ENCODE measurements at places on chromosomes 4 and X. TPM values are rescaled to one million over a fixed set of nuclear protein-coding genes. Genes with fewer than 3 reads are reported as not detected.

GRCh38 chr4:36325499-36325898 lies 44.1 kb downstream of the DTHD1 start:
- DNase-seq = no peak

- no peak for DNase-seq
Measured at GRCh38 chrX:137969191-137969590, 403.3 kb downstream of the ZIC3 start.

The FGFBP1 gene
- total RNA-seq = 0.16 TPM

DNA sequence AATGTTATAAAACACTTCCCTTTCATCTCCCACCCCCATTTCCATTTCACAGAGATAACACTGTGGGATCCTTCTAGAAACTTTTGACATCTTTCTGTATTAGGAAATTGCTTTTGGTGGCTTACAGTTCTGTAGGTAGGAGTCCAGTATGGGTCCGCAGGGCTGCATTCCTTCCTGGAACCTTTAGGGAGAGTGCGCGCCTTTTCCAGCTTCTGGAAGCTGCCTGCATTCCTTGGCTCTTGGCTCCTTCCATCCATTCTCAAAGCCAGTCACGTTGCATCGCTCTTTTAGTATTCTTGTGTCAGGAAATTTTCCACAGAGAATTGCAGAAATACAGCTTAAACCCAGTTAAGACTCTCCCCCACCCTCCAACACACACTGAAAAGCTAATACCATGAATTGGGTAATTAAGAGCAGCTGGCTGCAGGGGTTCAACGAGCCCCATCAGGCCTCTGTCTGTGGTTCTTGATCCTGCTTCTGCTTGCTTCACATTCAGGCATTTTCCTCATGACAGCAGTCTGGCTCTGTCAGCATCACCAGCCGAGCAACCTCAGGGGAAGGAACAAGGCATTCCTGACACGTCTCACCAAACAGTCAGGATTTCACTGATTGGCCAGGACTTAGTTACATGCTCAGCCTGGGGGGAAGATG lies 48.8 kb downstream of the SEPTIN11 start:
- no peak for DNase-seq

DNA sequence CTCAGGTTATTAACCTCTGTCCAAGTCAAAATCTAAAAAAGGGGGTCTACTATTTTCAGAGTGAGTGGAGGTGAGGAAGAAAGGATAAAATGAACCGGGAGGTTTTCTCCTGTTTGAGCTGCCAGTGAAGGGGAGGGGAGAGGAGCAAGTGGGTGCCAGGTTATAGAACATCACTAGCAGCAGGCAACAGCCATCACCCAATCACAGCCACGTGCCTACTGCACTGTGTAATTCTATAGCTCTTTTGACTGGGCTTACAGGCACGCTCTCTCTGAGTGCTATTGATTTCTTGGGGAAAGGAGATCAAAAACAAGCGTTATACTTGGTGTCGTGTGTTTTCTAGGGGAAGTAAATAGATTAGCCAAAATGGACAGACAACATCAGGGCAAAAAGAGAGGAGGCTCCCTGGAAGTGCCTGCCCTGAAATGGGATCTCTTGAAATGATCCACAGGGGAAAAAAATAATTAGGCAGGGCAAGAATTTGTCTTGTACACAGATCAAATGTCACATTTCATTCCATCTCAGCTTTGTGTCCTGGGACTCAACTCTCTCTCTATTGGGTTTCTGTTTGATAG lies 300.5 kb upstream of the LCORL start:
- no peak for DNase-seq

DNA sequence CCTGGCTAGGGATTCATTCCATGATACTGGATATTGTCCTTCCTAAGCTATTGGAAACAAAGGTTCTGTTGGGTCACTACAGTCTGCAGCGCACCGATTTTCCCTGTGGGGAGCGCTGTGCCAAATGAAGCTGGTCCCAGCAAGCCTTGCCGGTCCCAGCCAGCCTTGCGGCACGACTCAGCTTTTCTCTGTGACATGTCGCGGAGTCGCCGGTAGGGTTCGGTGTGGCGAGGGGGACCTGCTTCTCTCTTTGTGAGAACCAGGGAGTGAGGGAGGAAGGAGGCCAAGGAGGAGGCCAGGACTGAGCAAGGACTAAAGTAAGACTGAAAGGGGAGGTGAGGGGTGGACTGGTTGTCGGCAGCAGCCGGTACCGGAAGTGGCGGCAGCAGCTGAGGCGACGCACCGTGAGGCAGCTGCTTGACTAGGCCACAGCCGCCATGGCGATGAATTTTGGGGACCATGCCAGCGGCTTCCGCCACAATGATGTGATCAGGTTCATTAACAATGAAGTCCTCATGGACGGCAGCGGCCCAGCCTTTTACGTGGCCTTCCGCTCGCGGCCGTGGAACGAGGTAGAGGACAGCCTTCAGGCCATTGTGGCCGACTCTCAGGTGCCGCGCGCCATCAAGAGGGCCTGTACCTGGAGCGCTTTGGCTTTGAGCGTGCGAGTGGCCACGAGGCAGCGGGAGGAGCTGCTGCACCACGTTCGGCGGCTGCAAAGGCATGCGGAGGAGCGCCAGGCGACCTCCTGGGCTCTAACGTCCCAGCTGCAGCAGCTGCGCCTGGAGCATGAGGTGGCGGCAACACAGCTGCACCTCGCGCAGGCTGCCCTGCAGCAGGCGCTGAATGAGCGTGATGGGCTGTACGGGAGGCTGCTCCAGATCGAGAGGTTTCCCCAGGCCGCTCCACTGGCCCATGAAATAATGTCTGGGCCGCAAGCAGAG lies at the start of gene TEX13D:
Gene TEX13D, plus strand, starts transcription at position 180 of the 944 bp plus-strand sequence. Its CDS starts 258 bp downstream, at position 438.
- DNase-seq = no peak

GRCh38 chr4:67550857-67551256 lies 5.6 kb upstream of the CENPC start:
- DNase-seq = no peak

GRCh38 chr4:110032603-110033002 lies 119.9 kb downstream of the EGF start:
- DNase-seq = peak; percentile 25

GRCh38 chr4:24042094-24042493 lies 152.2 kb upstream of the PPARGC1A start:
- DNase-seq = no peak

GRCh38 chrX:63327788-63328187 lies 23.3 kb downstream of the SPIN4 start:
- DNase-seq = no peak

- no peak for DNase-seq
Measured at GRCh38 chr4:75251547-75251946, 262.7 kb downstream of the RCHY1 start.

DNA sequence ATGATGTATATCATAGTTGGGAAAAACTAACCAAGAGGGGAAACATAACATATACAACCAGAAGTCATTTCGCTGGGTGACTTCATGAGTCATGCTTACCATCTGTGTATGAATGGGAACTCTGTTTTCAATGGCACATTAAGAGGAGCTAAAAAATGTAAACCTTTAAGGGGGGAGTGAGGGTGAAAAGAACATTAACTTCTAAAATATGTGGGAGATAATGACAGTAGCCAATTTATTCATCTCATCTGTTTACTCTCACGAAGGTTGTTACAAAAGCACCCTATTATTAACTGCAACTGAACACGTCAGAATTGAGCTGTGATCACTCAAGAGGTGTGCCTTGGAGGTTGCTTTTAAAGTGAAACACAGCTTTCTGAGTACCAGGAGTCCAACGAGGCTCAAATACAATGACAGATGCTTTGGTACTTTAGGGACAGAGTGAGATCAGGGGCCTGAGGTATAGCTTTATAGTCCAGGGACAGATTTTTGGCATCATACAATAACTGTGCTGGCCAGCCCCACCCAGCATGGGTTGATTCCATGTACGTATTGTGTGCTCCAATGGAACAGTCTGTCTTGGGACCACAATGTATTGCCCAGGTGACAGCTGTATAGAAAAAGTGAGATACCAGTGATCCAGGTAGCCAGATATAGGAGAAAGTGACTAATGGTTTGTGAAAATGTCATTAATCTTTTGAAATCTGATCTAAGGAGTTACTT lies 107.3 kb downstream of the AMMECR1 start:
- peak; percentile 60 for DNase-seq

- DNase-seq = no peak
Measured at GRCh38 chr4:16360694-16361262, 134.5 kb upstream of the TAPT1 start.

DNA sequence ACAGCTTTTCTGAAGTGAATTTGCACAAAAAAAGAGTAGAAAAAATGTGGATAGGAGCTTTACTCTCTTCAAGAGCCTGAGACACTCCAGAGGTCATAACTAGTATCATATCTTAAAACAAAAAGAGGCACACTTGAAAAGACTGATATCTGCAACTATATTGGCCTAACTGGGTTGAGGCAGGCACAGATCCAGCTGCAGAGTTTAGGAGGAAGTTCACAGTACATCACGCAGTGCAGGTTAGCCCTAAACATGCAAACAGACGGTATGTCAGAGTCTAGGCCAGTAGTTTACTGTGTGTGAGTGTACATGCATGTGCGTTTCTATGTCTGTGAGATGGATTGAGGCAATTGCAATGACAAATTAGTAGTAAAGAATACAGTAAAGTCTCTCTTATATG lies 24.2 kb upstream of the CT47A1 start:
- DNase-seq = no peak

The HHIP gene
- total RNA-seq = 0.16 TPM

The ENPP6 gene
- not detected for total RNA-seq

The CAPN6 gene
- 1.0 TPM for total RNA-seq

- DNase-seq = no peak
Measured at GRCh38 chr4:159779716-159780115, 676.8 kb downstream of the RAPGEF2 start.

DNA sequence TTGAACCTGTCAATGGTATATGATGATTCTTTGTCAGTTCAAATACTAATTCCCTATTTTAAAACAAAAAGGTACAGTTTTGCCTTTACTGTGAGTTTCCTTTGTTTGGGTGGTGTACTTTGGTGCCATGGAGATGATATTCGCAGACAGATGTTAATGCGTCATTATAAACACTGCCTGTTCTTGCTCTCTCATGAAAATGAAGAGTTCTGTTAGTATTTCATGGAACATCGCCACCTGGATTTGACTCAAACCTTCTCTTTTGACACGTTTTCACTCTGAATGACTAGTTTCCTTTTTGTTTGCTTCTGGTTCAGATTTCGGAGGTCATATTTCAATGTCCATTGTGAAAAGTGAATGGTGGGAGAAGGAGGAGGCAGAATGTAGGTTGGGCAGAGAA lies 6.9 kb upstream of the CTSO start:
- no peak for DNase-seq

The PGAM4 gene
- total RNA-seq = not detected

The TCP11X2 gene
- not detected for total RNA-seq

Data from H4 (cell line).